Iris pigment epithelial cell (primary cell): ENCODE measurements at places on chromosomes 13 and 19.

DNA sequence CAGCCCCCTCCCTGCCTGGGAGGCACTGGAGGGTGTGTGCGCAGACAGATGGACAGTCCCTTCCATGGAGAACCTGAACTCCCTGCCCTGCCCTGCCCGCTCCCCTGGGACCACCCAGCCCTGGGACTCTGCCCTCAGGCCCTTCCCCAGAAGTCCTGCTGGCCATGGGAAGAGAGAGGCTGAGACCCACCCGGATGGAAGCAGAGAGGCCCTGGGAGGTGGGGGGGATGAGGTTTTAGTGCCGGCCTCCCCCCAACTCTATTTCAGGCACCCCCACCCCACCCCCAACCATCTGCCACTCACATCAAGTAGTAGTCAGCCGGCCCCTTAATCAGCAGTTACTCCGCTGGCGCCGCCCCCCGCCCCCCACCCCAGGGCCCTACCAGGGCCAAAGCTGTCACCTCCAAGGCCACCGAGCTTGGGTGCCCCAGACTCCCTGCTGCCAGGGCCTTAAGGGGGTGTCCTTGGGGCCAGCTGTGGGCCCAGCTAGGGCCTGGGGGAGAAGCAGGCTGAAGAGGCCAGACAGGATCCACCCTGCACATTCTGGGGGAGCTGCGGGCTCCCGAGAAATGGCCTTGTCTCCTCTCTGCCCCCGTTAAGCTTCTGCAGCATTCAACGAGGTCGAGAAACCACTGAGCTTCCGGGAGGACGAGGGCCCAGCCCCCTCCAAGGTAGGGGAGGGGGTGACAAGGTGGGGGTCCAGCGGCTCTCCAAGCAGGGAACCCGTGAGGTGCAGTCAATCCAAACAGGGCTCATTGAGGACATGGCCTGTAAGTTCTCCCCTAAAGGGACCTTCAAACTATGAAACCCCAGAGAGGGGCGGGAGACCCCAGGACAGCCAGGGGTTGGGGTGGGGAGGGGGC, 17.4 kb downstream of the NMRK2 start:
- DNase-seq: no peak

DNA sequence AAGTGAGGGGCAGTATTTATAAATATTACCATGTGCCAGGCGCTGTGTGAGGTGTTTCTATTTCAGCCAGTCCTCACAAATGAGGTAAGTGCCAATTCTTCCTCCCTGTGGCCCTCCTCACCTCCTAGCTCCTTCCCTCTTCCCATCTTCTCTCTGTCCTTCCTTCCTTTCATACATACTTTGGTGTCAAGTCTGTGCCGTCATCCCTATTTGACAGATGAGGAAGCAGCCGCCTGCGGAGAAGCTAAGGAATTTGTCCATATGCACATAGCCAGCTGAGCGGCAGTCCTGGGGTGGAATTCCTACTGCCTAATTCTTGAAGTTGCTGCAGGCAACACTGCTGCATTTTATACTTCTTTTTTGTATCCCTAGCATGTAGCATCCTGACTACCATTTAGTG, 150.8 kb downstream of the B3GLCT start:
- DNase-seq: no peak

DNA sequence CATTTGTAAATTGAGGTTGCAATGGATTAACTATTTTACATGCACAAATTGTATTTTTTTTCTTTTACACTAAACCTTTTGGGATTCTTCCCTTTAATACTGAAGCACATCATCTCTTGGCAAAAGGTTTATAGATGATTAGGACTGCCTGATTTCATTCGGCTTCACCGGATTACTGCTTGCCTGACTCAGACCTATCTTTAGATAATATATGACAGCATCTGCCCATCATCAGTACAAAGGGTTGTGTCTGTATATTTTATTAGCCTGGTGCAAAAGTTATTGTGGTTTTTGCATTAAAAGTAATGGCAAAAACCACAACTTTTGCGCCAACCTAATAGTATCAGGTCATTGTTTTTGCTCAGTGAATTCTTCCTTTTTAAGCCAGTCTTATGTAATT, 316.2 kb upstream of the HTR2A start:
- no peak for DNase-seq

GRCh38 chr13:43359536-43359935, 336.1 kb downstream of the DNAJC15 start:
- no peak for DNase-seq

- no peak for DNase-seq
Observed at GRCh38 chr19:56689198-56689597, 17.6 kb upstream of the ZNF835 start.

DNA sequence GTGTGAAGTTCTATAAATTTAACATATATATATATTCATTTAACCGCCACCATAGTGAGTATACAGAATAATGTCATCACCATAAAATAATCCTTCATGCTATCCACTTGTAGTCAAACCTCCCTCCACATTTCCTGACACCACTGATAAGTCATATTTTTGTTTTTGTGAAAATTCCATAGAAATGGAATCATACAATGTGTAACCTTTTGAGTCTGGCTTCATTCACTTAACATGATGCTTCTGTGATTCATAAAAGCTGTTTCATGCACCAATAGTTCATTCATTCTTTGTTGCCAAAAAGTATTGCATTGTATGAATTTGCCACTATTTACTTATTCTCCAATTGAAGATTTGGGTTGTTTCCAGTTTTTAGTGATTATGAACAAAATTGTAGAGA, 497.5 kb upstream of the PCDH20 start:
- peak; percentile 15 for DNase-seq

- DNase-seq: no peak
Observed at GRCh38 chr13:88257706-88258105, 586.5 kb downstream of the SLITRK5 start.

DNA sequence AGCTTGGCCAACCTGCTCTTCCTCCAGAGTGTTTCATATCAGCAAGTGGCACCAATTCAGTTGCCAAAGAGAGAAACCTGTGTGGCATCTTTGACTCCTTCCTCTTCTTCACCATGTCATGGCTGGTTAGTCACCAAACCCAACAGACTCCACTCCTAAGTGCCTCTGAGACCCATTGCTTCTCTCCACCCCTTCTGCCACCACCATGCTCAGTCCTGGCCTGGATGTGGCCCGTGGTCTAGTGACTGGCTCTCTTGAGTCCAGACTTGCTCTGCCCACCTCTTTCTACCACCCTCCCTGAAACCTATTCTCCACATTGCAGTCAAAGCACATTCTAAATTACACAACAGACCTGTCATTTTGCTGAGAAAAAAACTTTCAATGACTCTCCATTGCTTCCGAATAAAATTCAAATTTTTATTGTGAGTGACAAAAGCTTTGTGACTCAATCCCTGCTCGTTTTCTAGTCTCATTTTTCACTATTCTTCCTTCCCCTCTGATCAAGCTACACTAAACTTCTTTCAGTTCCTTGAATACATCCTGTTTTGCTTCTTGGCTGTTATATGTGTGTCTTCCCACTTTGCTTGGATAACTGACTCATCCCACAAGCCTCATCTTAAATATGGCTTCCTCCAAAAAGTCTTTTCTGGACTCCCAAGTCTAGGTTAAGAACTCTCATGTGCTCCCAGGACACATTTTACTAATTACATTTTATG, 12.0 kb upstream of the TNFSF11 start:
- DNase-seq: peak; percentile 57

GRCh38 chr19:5225486-5226345, 114.9 kb downstream of the PTPRS start:
- DNase-seq: no peak

GRCh38 chr19:33778089-33778791, 18.4 kb upstream of the KCTD15 start:
- peak; percentile 57 for DNase-seq

DNA sequence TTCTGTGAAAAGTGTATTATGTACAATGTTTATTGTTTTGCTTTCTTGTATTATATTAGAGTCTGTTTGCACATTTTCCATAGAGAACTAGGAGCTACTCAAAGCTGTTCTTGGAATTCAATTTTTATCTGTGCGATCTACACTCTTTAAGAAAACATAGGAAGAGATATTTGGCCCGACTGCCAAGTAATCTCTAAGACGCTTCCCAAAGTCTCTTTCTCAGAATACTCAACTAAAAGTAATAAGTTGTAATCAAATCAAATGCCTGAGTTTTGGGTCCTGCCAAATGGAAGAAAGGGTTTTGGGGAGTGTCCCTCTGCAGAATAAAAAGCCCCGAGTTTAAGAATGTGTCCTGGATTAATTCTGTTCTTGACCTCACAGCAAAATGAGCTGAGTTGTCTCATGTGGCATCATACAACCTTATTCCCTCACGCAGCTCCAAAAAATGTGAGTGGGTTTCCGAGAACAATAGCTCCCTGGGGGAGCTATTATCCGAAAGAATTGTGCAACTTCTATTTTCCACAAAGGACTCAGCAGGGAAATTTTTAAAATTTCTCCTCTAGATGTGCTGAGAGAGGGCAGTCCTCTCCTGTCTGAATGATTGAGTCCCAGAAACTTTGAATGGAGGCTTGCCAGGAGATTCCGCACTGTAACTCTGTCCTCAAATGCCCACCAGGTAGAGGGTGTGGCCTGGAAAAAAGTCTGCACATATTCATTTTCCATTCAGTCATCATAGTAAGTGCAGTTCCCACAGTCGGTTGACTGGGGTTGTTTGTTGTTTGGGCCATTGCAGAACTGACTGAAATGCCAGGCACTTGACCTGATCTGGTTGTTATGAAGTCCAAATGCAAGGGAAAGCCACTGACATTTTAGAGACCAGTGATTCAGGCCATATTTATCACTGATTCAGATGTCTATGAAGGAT, 280.0 kb upstream of the SOX21 start:
- DNase-seq: no peak

GRCh38 chr13:106373304-106373988, 162.0 kb downstream of the EFNB2 start:
- peak; percentile 34 for DNase-seq

DNA sequence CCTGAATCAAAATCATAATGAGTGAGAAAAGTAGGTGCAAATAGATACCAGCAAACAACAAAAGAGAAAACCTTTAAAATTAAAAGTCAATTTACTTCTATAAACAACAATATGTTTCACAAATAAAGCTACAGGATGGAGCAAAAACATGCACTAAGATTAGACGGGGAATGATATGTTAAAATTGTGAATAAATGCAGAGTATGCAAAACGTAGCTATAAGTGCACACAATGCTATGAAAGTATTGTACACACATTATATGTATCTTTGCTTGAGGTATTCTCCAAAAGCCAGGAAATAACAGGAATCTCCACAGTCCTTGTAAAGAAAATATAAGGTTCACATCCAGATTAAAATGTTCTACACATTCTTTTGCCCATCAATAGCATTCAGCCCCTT, 523.9 kb downstream of the EFNB2 start:
- no peak for DNase-seq

GRCh38 chr13:48411147-48411794, 1.6 kb downstream of the LPAR6 start:
- no peak for DNase-seq

DNA sequence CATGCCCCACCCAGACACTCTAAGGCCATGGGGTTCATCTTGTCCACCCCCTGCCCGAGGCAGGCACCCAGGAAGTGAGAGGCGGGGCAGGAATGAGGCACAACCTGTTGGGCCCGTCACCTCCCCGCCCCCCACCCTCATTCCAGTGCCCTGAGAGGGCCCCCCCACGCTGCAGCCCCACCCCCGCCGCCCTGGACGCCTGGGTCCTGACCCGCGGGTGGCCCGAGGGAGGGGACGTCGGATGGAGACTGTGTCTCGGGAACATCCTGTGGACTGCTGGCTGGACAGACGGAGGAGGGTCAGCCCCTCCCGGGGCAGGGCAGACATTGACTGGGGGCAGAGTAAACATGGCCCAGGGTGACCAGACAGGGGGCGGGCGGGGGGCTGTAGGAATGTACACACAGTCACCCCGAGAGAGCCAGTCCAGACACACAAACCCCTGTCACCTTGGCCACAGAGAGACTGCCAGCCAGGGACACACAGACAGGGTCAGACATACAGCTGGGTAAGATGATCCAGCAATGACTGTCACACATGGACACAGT, 7.4 kb upstream of the JUNB start:
- no peak for DNase-seq

DNA sequence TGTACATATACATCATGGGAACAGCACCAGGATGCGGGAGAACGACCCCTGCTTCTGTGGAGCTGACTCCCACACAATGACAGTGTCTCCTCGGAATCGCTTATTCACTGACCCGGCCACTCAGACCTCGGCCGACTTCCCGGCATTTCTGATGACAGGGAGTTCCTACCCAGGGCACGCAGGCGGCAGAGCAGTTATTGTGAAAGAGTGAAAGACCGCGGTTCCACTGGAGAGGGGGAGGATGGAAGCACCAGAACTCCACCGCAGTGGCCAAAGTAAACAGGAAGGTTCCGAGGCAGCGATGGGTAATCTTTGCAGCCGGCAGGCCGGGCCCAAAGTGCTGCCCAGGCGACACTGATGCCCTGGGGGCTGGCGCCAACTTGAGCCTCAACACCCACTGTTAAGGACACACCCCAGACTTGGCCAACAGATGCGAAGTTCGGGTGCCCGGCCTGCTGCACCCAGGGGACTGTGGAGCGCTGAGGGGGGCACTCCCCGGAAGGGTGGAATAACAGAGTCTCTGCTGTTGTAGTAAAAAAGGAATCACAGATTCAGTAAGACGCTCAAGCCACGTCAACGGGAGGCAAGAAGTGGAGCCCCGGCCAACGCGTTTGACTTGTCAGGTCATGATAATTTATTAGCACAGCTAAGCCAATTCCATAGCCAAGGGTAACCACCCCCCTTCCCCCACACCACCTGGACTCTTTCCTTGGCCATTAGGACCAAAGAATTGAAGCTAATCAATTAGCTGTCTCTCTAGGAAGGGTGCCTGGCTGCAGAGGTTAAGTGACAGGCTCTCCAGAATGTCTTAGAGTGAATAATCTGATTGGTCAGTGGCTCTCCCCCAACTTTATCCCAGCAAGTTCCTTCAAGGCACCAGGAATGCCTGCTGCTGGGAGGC, 5.8 kb downstream of the MLLT1 start:
- peak; percentile 91 for DNase-seq

DNA sequence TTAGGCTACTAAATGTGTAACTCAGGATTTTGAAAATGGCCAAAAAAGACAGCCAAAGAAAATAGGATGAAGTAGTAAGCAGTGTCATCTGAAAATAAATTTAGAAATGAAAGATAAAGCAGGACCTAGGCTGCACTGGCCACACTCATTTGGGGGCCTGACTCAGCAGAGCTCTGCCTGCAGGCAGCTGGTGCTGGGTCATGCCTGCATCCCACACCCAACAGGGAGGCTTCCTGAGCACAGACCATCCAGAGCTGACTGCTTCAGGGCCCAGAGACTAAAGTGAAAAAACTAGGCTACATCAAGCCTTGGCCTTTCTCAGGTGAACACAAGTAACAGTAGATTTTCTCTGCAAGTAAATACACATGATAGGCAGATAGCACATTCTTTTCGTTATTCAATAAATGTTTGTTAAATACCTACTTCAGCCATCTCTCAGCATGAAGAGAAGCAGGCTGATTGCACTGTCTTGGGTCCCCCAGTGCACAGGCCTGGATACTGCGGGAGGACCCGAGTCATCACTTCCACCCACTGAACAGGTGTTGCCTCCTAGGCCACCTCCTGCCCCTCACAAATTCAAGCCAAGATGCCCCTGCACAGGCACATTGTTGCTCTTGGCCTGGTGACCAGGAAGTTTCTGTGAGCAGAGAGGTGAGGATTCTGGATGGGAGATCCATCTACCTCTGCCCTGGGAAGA, 284.0 kb downstream of the OXGR1 start:
- no peak for DNase-seq

GRCh38 chr19:40393894-40394815, 4.2 kb upstream of the HIPK4 start:
- no peak for DNase-seq
